Mesenteric fat pad (tissue), 1 donor: ENCODE measurements at places on chromosomes 7 and 10. TPM values are rescaled to one million over a fixed set of nuclear protein-coding genes. Genes with fewer than 3 reads are reported as not detected.

GRCh38 chr7:79091661-79092060, 361.8 kb downstream of the MAGI2 start:
- DNase-seq, result no peak

DNA sequence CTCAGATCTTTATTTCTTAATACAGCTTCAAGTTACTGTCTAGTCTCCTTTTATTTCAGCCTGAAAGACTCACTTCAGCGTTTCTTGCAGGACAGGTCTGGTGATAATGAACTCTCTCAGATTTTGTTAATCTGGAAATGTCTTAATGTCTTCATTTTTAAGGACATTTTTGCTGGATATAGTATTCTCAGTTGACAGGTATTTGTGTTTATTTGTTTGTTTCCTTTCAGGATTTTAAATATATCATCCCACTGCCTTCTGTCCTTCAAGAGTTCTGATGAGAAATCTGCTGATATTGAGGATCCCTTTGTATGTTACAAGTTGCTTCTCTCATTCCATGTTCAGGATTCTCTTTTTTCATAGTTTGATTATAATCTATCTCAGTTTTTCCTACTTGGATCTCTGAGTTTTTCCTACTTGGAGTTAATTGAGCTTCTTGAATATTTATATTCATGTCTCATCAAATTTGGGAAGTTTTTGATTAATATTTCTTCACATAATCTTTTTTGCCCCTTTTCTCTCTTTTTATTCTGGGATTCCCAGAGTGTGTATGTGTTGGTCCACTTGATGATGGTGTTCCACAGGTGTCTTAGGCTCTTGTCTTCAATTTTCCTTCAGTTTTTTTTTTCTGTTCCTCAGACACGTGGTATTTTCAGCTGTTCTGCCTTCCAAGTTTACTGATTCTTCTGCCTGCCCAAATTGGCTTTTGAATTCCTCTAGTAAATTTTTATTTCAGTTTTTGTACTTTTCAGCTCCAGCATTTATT, 49.9 kb downstream of the PTEN start:
- no peak for DNase-seq

DNA sequence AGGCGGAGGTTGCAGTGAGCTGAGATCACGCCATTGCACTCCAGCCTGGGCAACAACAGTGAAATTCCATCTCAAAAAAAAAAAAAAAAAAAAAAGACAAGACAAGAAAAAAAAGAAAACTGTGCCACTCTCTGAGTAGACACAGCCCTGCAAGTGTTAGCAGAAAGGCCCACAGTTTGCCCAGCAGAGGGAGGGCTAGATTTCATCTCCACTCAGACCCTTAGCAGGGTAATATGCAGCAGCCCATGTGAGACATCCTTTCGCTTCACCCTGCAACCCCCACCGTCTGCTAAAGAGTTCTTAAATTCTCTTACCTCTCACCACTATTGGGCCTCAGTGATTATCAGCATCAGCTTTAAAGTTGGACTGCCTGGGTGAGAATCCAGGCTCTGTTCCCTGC, 38.2 kb downstream of the CTNNA3 start:
- no peak for DNase-seq

DNA sequence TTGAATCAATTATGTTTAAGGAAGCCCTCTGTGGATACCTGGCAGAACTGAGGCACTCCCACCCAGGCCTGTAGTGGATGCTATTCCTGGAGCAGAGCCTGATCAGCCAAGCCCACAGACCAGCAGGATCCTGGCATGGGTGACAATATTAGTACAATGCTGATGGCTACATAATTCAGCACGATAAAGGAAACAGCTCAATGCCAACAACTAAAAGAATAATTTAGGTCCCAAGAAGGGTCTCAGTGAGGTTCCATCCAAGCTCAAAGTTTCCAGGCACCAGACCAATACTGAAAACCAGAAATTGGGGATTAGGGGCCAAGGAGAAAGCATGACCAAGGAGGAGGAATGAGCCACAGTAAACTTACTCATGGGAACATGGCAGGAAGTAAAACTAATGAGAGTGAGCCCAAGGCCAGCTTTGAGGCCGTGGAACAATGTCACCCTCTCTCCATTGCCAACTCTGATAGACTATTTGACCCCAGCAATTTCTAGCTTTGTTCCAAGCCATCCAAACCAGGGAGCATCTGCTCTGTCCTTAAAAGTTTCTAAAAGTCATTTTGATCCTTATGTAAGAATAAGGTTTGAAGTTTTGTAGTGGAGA, 1082.4 kb downstream of the KCNMA1 start:
- no peak for DNase-seq

DNA sequence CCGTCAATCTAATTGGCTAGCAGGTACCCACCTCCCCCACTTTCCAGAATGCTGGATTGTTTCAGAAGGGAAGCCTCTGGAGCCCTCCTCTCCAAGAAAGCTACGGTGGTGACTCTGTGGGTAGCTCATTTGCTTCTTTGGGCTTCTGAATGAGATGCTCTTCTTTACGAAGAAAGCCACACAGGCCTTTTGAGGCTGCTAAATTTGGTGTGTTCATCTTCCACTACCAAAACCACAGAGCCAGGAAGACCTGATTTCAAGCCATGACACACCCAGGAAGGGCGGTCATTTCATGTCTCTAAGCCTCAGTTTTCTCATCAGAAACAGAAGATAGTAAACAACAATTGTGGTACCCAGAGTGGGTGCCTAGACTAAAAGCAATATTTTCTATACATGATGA, 901.2 kb downstream of the KCNMA1 start:
- DNase-seq, result no peak

- no peak for DNase-seq
These were observed 6.9 kb downstream of the C10orf62 start for GRCh38 chr10:97596101-97597082.

GRCh38 chr7:85851571-85852193, 664.8 kb upstream of the SEMA3D start:
- no peak for DNase-seq

DNA sequence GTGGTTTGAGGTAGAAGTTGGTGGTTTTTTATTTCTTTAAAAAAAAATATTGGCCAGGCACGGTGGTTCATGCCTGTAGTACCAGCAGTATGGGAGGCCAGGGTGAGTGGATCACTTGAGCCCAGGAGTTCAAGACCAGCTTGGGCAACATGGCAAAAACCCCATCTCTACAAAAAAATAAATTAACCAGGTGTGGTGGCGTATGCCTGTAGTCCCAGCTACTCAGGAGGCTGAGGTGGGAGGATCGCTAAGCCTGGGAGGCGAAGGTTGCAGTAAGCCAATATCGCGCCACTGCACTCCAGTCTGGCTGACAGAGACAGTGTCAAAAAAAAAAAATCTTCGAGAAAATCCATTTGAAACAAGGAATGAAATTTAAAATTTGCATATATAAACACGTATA, 1.1 kb downstream of the IL2RA start:
- DNase-seq, result peak; percentile 39

DNA sequence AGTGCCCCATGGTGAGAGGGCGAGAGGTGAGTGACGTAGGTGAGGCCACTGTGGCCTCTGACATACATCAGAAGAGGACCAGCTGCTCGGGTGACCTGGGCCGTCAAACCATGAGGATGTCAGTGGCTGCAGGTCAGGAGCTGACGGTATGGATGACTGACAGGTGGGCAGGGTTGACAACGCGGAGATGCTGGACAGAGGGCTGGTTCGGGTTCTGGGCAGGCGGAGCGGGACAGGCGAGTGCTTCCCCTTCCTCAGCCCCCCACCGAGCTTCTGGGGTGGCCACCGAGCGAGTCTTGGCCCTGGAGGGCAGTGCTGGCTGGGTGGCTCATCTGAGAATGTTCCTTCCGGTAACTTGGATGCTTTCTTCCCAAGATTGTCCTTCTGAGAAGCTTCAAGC, 91.8 kb downstream of the ACTR3B start:
- no peak for DNase-seq

- DNase-seq, result no peak
These were observed 143.8 kb downstream of the ZNF22 start for GRCh38 chr10:45144326-45145070.

- no peak for DNase-seq
These were observed 42.0 kb upstream of the ADGRA1 start for GRCh38 chr10:133045556-133046389.

- DNase-seq, result no peak
These were observed 160.0 kb downstream of the NEBL start for GRCh38 chr10:20737107-20737506.

DNA sequence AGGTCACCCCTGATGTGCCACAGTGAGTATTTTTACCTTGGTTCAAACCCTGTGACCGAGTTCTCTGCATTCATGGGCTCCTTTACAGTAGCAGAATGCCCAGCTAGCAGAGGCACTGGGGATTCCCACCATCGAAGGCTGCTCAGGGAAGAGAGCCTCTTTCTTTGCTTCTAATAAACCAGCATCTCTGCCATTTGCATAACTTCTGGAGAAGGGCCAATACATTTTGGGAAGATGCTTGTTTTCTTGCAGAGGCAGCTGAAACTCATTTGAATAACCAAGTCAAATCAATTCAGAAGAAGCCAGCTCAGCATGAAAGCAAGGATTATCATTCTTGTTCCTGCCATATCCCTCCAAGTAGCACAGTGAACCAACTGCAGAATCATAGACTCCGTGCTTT, 82.9 kb upstream of the WDR11 start:
- DNase-seq, result no peak

DNA sequence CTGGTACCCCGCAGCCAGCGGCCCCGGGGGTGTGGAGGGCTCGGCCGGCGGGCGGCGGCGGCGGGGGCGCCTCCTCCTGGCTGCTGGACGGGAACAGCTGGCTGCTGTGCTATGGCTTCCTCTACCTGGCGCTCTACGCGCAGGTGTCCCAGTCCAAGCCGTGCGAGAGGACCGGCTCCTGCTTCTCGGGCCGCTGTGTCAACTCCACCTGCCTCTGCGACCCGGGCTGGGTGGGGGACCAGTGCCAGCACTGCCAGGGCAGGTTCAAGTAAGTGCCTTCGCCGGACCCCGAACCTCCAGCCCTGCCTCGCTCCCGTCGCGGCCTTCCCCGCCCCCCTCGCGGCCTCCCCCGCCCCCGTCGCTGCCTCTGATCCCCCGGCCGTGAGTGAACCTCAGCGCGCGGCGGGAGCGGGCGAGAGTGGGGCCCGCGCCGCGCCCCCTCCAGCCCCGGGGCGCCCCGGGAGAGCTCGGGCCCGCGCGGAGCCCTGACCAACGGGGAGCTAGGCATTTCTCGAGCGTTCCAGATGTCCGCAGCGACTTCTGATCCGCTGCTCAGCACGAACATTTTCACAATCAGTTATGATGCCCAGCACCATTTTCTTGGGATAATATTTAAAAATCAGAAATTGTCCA, 727 bp downstream of the ATRNL1 start:
- DNase-seq, result no peak

DNA sequence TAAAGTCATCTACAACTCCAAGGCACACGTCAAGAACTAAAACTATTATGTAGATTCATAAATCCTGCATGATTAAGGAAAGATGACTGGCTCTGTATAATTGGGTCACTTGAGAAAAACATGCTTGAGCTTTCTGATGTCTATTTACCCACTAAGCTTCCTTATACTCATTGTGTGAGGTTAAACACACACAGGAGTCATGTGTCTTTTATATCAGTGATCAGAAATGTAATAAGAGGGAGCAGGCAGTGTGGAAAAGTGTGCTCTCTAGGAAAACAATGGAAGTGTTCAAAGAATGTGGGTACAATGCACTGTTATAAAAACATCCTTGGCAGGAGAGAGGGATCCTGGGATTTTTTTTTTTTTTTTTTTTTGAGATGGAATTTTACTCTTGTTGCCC, 108.6 kb upstream of the ARID5B start:
- no peak for DNase-seq

DNA sequence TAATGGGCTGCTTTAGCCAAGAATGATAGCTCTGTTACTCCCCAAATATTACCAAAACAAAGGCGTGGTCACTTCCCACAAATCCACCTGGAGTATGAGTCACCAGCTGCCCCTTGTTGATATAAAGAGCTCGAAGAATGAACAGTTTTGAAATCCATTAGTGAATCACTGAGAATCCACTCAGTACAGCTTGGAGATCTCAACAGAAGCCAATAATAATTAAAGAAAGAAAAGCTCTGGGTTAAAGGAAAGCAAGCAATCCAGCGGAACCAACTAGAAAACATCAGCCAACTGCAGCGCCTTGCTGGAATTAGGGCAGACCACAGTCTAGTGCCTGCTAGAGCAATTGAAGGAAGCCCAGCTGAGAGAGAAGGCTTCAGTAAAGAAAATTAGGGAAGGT, 576.0 kb upstream of the C7orf33 start:
- no peak for DNase-seq

DNA sequence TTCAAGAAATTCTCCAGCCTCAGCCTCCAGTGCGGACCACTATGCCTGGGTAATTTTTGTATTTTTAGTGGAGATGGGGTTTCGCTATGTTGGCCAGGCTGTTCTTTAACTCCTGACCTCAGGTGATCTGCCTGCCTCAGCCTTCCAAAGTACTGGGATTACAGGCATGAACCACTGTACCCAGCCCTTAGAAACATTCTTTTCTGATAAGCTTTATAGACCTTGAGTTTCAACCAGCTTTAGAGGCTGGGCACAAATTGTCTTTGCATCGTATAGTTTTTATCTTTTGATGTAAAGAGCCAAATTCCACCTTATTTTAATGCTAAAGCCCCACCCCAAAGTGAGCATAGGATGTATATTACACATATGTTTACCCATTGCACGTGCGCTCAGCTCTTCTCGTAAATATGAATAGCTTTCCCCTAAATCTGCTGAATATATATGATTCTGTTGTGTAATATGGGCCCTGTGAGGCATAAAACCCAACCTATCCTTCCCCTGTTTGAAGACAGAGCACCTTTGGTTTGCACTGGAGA, 124.8 kb downstream of the ADK start:
- no peak for DNase-seq

DNA sequence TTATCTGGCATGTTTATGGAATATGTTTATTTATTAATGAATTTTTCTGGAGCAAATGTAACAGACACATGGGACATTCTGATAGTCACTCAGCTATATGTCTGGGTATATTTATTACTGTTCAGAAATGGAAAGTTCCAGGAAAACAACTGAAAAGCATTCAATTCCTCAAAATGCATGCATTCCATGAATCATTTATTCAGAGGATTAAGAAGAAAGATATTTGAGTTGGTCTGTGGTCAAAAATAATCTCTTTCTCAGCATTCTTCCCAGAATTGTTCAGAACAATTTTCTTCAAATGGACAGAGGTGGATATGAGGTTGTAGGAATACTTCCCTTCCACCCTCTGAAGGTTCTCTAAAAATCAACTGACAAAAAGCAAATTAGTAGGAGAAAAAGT, 97.6 kb upstream of the ITGB1 start:
- DNase-seq, result no peak

Gene MSMB
- not detected for total RNA-seq

Gene MMP21
- total RNA-seq, result 0.29 TPM

Gene CALHM1
- total RNA-seq, result not detected

Gene ZNF804B
- not detected for total RNA-seq

Gene TUBB8
- not detected for total RNA-seq

Gene CACUL1
- total RNA-seq, result 54.8 TPM

Gene GNGT1
- total RNA-seq, result not detected

Gene PPA1
- total RNA-seq, result 338 TPM

Gene THNSL1
- total RNA-seq, result 0.64 TPM

Gene TMEM213
- not detected for total RNA-seq

Gene CDHR1
- total RNA-seq, result 0.35 TPM

Gene CYP2C8
- 0.90 TPM for total RNA-seq

Gene MINPP1
- 12.1 TPM for total RNA-seq

Gene CLCN1
- 0.22 TPM for total RNA-seq

Gene SFXN4
- 18.5 TPM for total RNA-seq

Gene CRYGN
- 1.5 TPM for total RNA-seq
